ENCODE measurements at places on chromosomes 5 and 9.

GRCh38 chr5:92795633-92796032 is 785.4 kb downstream of the NR2F1-AS1 start:
- DNase-seq, result no peak

DNA sequence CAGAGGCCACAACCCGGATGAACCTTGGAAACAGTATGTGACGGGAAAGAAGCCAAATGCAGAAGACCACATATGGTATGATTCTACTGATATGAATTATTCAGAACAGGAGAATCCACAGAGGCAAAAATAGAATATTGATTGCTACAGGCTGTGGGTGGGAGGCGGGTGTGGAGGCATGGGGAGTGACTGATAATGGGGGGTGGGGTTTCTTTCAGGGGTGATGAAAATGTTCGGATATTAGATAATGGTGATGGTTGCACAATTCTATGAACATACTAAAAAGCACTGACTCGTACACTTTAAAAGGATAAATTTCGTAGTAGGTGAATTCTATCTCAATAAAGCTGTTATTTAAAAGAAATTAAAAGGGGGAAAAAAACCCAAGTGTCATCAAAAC is 10.7 kb downstream of the IL4 start:
- DNase-seq, result no peak

- no peak for DNase-seq
These were observed 29.4 kb downstream of the FAM163B start for GRCh38 chr9:133579601-133580418.

DNA sequence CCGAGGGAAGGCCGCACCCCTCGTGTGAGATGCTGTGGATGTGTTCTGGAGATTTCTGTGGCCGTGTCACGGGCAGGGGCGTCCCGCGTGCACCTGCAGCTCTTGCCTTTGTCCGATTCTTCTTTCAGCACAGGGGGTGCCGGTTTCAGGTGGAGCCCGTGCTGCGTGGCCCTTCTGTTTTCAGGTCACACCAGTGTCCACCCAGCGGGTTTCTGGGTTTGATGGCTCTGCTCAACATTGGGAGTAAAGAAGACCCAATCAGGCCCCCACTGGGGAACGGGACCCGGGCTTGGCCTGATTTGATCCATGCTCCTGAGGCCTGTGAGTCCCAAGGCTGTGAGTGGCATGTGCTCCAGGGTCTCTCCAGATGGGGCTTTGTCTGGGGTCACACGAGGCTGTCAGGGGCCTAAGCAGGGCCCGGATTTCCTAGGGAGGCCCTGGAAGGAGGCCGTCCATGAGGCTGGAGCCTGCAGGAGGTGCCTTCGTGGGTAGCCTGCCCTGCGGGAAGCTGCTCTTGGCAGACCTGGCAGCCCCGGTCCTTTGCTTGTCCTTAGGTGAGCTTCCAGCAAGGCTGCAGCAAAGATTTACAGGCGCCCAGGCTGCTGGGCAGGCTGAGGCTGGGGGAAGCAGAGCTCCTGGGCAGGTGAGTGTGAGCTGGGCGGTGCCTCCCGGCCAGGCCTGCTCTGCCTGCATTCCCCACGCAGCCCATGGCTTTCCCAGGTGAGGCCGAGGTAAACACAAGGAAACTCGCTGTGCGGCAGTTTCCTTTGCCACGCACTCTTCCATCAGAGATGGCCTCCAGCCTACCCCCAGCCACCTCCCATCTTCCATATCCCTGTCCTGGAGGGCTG is 12.8 kb downstream of the MRPL36 start:
- no peak for DNase-seq

- no peak for DNase-seq
These were observed 10.0 kb upstream of the MARCHF6 start for GRCh38 chr5:10343486-10343885.

DNA sequence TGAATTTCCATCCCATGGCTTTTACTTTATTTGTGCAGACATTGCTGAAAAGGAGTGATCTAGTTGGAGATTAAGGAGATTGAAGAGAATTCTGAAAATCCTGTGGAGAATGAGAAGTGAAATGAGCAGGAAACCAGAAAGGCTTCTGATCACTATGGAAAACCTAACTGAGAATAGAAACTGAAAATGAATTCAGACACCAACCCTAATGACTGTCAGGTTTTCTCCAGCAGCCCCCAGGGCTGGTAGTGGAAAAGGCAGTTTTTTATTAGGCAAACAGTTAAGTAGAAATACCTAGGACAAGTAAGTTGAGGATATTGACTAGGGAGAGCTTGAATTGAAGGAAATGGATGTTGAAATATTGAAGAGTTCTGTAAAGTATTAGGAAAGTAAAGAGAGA is 14.7 kb upstream of the ARRDC3 start:
- DNase-seq, result no peak

DNA sequence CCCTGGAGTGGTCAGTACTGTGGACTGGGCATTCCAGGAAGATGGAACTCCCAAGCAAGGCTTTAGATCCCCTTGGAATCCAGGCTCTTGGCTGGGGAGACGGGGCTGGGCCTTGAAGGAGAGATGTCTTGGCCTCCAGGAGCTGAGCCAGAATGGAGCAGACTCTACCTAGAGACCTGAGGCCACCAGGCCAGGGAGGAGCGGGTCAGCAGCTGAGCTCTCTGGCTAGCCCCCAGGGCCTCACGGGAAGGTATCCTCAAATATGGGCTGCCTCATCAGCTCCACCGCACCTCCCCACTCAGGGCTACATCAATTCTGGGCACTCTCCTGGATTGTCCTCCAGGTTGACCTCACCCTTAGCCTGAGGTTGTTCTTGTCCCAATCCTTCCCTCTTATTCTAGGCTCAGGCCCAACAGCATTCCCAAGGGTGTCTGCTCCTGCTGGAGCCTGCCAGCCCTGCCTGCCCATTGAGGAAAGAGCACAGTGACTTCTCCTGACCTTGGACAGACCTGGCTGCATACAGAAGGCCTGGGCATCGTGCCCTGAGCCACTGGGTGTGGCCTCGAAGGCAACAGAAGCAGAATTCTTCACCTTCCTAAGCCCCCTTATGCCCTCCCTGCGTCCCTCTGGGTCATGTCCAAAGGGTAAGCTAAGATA is 3.0 kb upstream of the PDLIM4 start:
- DNase-seq, result no peak

DNA sequence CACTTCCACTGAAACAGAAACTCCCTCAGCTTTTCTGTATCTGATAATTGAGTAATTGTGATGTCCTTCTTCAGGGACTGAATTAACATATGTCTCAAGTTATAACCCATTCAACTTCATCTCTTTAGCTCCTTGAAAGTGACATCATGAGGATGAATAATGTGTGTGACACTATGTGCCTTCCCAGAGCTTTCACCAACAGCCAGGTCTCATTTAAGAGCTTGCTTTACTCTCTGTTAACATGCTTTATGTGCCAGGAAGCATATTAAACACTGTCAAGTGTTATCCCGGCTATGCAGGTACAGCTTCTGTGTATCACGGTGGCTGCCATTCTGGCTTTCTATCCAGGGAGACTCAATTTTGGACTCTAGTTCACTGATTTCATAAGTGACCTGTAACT is 799.9 kb downstream of the CDH12 start:
- DNase-seq, result no peak

DNA sequence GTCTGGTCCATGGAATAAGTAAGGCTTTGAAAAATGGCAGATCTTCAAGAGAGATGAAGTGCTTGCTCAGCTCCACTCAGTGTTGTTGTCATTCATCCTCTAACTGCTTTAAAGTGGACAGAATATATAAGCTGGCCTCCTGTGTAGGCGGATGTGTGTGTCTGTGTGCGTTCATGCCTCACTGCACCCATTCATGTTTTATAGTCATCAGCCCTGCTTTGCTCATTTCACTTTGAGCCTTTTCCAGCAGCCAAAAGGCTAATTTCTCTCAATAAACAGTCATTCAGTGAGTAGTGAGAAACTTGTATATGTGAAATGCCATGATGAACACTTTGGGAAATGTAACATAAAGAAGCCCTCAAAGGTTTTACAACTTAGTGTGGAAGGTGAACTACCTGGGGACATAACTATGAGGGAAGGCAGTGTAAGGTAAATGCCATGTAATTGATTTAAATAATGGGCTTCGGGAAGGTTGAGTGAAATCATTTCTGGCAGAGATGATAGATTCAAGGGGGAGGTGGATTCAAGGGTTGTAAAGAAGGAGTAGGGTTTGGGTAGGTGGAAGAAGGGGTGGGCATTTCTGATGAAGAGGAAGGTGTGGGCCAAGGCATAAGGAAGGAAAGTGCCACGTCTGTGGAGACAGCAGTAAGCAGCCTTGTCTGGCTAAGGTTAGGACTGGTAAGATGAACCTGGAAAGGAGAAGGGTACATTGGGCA is 15.7 kb downstream of the TTC23L start:
- no peak for DNase-seq

- no peak for DNase-seq
These were observed 38.7 kb downstream of the FTMT start for GRCh38 chr5:121890297-121890858.

DNA sequence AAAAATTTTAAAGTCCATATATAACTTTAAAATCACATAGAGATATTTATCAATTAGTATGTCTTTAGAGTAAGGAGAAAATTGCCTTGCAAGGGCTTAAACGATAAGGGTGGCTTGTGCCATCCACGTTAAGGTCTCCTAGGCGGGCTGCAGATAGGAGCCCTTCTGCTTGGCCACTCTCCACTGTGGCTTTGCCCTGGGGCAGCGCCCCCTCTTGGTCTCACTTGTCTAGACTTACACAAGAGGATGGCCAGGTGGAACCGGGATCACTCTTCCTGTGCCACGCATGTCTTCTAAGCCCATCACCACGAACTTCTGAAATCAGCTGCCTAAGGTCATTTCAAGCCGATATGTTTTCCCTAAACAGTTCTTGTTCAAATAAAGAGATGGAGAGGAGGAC is 2.9 kb downstream of the FPGS start:
- no peak for DNase-seq
